ENCODE measurements at places on chromosomes 7 and 10.

DNA sequence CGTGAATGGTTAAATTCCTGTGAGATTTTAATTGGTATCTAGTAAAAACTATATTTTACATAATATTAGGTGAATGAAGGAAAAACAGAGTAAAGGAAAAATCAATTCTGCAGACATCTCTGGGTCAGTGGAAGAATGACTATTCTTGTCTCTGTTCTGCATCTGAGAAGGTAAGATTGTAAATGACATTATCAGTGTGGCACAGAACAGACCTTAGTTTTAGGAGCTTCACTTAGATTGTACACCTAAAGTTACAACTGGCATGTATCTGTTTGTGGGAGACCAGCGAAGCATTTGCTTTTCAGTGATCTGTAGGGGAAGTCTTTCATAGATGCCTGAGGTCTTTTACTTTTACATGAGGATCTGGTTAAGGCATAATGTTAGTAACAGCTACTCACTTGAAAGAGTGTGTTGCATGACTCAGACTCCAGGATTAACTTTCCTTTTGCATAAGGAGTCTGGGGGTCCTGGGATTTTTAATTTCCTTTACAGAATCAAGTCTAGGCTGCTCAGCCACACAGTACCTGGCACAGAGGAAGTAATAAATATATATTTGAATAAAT, 56.2 kb downstream of the JMJD1C start:
- no peak for DNase-seq

- no peak for DNase-seq
Measured at GRCh38 chr7:150953061-150953997, 24.8 kb downstream of the KCNH2 start.

DNA sequence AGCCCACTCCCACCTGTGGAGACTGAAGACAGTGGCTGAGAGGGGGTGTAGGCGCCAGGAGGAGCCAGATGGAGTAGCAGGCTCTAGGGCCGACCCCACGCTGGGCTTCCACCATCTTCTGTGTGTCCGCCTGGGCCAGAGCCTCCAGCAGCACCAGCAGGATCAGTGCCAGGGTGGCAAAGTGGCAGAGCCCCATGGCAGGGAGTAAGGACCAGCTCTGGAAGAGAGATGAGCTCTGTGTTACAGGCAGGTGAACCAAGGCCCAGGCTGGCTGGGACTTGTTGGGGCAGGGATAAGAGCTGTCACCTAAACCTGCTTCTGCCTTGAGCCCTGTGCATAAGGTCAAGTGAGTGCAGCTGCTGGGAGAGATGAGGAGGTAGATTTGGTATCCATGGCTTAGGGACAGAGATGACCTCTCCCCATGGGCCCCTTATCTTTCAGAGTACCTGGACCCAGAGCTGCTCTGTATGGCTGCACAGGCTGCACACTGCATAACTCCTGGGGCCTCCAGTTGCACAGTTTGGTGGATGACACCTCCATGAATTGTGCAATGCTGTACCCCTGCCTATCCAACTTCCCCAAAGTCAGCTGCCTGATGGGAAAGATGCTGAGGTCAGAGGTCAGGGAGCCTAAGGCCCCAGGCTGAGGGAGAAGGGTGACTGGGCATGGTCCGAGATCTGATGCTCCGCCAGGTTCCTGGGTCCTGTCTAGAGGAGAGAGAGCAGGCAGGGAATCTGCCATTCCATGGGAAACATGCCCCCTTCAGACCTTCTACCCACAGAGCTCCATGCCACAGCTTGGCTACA, 7.4 kb upstream of the SAMD8 start:
- no peak for DNase-seq

DNA sequence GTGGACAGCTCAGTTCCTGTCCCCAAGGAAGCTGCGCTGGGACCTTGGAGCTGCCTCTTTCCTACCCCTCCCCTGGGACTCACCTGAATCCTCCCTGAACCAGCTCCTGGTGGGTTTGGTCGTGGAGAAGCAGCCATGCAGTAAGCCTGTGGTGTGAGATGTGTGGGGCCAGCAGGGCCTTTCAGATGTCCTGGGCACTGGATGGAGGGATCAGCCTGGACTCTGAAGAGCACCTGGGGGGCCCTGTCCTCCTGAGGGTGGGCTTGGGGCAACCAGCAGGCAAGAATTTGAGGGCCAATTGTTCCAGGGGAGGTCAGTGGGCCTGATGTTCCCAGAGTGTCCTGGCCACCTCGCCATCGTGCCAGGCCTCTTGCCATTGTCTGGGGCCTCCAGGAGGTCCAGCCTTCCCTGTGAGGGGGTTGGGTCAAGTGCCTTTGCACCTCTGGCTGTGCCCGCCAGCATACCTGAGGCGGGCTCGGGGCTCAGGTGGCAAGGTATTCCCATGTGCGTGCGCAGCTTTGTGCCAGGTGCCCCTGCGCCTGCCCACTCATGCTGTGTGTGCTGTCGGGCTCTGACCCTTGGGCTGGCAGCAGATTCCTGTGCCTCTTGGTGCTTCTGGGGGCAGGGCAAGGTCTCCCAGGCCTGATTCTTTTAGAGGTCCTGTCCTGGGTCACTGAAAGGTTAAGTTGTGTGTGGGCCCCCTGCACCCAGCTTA, 7.3 kb downstream of the TRIM8 start:
- no peak for DNase-seq

- no peak for DNase-seq
Measured at GRCh38 chr10:5449823-5450222, 37.5 kb downstream of the NET1 start.

DNA sequence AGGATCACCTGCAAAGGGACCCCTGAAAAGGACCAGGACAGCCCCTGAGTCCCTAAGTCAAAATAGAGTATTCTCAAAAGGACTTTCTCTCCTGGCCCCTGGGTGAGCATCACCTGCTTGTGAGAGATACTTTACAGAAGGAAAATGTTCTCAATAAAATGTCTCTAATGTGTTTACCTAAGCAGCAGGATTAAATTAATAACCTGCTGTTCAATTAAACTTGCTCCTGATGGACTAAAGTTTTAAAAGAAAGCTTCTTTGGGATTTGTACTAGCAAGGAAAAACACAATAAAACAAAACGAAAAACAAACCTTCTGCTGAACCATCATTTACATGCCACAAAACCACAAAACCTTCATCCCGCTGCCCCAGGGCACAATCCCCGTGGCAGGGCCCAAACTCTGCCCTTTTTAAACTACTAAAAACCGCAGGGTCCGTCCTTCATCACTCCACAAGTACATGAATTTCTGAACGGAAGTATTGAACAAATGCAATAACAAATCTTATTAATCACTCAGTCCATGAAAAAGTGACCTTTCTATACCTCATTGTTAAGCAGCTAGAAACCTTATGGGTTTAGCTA, 197.7 kb downstream of the TCERG1L start:
- no peak for DNase-seq

DNA sequence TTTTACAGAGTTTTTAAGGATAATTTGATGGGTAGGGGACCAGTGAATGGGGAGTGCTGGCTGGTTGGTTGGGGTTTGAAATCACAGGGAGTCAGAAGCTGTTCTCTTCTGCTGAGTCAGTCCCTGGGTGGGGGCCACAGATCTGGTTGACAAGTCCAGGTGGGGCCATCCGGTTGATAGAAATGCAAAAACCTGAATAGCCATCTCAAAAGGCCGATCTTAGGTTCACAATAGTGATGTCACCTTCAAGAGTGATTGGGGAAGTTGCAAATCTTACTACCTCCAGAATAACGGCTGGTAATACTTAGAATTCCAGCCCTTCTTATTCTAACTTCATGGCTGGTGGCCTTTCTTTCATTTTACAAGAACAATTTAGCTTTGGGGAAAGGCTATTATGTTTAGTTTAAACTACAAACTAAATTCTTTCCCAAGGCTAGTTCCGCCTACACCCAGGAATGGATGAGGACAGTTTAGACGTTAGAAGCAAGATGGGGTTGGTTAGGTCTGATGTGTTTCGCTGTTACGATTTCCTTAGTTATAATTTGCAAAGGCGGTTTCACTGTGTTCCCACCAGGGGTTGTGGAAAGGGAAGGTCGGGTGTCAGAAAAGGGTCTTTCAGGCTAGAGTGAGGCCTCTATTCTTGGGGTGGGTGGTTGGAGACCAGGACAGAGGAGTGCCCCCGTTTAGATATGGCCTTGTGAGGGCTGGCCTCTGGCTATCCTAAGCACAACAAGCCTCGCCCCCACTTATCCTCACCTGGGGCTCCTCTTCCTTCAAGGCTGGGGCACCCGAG, 27.4 kb downstream of the IFT22 start:
- no peak for DNase-seq

GRCh38 chr7:149704507-149704906, 68.9 kb downstream of the ZNF467 start:
- no peak for DNase-seq

DNA sequence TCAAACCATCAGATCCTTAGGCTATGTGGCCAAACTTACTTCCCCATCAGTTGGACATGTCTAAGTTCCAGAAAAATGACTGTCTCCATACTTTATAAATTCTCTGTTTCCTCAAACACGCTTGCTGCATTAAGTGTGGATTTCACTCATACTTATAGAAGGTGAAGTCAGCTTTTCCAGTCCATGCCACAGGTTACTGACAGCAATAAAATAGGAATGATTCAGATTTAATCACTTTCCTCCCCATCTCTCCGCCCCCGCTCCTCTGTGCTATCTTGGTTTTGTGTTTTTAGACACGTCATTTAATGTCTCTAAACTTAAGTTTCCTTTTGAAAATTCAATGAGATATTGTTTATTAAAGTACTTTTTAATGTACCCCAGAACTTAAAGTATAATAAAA, 1098.0 kb upstream of the C7orf33 start:
- no peak for DNase-seq

- DNase-seq: no peak
Measured at GRCh38 chr10:99555825-99556523, 23.2 kb downstream of the NKX2-3 start.

DNA sequence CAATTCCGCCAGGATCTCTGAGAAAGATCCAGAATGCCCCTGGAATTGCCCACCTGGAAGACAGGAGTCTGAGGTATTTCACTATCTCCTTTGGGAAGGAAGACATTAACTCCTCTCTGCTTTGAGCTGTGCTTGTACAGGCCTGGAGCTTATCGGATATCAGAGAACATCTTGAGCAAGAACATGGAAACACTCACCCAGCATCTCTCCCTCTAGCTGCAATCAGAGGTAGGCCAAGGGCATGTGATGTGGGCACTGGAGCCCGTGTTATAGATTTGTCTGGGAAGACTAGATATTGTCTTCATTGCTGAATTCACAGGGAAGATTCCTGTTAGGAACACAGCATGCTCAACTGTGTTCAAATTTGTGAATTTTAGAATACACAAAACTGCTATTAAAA, 233.9 kb downstream of the PHF14 start:
- DNase-seq: no peak

DNA sequence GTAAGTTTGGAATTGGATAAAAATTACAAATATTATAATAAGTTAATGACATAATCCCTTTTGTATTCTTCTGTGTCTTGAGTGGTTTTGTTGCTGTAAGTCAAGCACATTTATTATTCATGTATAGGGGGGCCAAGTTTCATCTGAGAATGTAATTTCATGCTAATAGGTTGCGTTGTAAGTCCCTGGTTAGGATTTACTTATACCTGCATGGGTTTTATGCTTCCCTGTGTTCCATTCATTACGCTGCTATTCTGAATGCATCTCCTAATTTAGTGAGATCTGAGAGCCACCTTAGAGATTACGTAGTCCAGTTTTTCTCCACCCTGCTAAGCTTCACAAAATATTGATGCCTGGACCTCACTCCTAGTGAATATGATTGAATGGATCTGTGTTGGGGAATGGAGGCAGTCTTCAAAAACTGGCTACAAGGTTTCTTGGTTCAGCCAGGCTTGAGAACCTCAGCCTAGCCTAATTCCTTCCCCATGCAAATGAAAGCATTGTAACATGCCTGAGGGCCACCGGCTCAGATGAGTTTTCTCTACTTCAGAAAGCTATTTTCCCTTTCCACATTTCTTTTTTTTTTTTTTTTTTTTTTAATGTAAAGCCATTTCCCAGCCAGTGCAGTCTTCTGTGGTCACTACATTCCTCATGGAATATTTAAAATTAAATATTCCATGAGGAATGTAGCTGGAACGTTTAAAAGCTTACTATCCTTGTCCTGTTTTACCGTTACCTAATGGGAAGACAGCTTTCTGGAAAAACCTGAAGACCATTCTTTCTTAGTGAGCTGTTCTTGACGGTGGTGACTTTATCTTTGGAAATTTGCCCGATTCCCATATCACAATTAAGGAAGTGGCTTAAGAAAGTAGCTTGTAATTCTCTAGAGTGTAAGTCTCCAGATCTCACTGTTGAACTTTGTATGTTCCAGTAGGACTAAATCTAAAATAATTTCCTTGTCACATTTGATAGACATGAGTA, 16.0 kb downstream of the PAPSS2 start:
- no peak for DNase-seq

GRCh38 chr7:129502708-129503685, 666 bp downstream of the SMKR1 start:
- DNase-seq: no peak

Measured in GM04503 (cell line).